ENCODE measurements at places on chromosomes 3 and 15.

DNA sequence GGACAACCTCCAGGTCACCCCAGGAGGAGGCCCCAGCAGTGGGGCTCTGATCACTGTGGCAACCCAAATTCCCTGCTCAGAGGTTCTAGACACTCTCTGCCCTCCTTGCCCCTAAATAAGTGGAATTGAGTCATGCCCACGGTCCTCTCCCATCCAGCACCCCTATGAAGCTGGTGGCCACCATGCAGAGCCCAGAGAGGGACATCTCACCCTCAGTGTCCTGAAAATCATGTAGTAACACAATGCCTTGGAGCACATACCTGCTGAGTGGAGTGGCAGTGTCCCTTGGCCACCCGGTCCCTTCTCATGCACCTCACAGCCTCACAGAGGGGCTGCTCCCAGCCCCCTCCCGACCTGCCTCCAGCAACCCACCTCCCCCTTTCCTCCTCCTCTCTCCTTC is 114.3 kb upstream of the MEF2A start:
- DNase-seq = no peak

GRCh38 chr3:50273689-50274065 is 4.7 kb downstream of the SEMA3B start:
- DNase-seq = no peak

DNA sequence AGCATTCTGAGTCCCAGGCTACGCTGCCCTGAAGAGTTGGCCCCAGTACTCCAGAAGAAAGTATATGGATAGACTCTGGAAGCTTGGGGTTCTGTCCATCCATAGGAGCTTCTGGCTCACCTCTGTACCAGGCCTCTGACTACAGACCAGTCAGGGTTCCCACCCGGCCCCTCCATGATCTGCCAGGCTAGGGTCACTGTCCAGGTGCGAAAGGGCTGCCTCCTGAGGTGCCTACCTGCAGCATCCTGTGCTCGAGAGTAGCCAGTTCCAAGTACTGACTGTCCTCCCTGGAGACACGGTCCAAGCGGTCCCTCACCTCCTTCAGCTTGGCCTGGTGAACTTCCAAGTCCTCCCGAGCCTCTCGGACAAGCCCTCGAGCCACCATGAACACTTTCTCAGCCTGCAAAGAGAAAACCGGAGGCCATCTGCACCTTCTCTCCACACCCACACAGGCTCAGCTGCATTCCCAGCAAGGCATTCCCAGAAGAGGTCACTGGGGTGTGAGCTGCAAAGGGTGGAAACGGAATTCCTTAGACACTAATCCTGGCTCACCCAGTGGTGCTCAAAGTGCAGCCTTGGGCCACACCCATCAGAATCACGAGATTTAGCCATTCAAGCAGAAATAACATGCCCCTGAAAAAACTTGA is 3.7 kb upstream of the PLXNB1 start:
- DNase-seq = no peak

- DNase-seq = no peak
These were observed 209.2 kb upstream of the GADL1 start for GRCh38 chr3:31103623-31104180.

DNA sequence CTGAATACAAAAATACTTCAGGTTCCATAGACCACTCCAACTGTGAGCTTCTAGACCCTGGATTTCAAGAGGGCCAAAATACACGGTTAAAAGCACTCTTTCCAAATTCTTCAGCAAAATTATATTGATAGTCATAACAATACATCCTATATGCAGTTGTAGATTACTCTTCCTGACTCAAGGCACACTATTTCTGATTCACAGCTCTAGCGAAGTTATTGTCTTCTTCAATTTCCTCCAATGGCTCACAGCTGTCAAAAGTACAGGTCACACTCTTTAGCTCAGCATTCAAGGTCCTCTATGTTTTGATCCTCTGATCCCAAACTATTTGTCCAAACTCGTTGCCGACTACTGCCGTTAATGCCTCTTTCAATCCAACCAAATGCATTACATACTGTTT is 13.5 kb upstream of the CCDC80 start:
- no peak for DNase-seq

GRCh38 chr3:13863965-13864595 is 15.8 kb downstream of the WNT7A start:
- no peak for DNase-seq

- DNase-seq = no peak
These were observed 1.6 kb upstream of the DNAH12 start for GRCh38 chr3:57545636-57546268.
